NCI-H345 (cell line): ENCODE measurements at places on chromosomes 11 and 22.

GRCh38 chr11:128503245-128503991 is 83.9 kb downstream of the ETS1 start:
- DNase-seq = no peak

GRCh38 chr22:38135133-38135706 is 24.7 kb upstream of the BAIAP2L2 start:
- DNase-seq = no peak

GRCh38 chr11:95154514-95154913 is 64.9 kb downstream of the ENDOD1 start:
- DNase-seq = peak; percentile 60

DNA sequence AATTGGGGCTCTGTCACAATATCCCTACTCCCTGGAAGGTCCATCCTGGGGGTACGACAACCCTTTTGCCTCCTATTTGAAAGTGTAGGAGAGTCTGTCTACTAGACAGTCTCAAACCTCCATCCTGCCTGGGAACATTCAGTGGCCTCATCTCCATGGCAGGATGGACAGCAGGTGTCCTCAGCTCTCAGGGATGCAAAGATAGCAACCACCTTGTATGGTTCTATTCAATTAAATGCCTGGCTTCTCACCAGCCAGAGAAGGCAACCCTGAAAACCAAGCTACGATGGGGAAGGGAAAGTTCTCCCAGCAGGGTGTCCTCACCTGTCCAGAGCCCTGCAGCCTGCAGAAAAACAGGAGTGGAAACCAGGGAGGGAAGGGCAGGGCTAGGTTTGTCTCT is 164.9 kb downstream of the MIAT start:
- peak; percentile 45 for DNase-seq

- no peak for DNase-seq
Observed at GRCh38 chr11:85096939-85097338, 530.2 kb downstream of the DLG2 start.

GRCh38 chr11:79575701-79576100 is 134.9 kb upstream of the TENM4 start:
- no peak for DNase-seq

DNA sequence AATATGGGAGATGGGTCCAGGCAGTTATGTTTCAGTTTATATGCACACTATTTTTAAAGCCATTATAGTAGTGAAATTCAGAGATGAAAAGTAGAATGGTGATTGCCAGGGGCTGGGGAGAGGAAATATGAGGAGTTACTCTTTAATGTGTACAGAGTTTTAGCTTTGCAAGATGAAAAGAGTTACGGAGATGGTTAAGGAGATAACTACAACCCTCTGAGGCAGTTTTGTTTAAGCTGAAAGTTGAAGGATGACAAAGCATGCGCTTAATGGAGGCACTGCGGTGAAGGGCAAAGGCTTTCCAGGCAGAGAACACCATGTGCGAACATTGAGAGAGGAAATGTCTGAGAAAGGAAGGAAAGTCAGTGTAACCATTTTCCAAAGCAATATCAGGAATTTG is 18.2 kb upstream of the BMAL1 start:
- DNase-seq = no peak

- no peak for DNase-seq
Observed at GRCh38 chr11:79520086-79520485, 79.3 kb upstream of the TENM4 start.

DNA sequence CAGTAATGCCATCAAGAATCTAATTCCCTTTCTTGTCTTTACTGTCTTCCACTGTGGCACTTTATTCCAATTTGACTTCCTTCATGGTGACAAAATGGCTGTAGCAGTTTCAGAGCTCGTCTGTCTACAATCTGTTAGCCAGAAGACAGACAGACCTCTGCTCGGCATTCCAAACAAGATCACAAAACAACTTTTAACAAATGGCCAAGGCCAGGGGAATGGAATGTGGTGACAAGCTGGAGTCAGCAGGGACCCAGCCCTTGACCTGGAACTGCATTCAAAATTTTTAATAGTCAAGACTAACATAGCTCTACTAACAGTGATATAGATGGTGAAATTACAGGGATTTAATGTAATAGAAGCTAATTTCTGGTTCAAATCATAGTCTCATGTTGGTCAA is 637.2 kb downstream of the ETS1 start:
- no peak for DNase-seq

- no peak for DNase-seq
Observed at GRCh38 chr11:64490562-64491216, 100.3 kb upstream of the SLC22A12 start.

- peak; percentile 97 for DNase-seq
Observed at GRCh38 chr11:92707173-92707619, 262.3 kb upstream of the MTNR1B start.
